Stimulated activated CD4-positive, alpha-beta T cell treated with anti-CD3 and anti-CD28 coated beads, Interleukin-15, amount 100 ng/mL, for 24 hours (primary cell): ENCODE measurements at places on chromosomes 12 and 14.

GRCh38 chr14:92694807-92695206 is 53.6 kb downstream of the LGMN start:
- no peak for DNase-seq

- no peak for DNase-seq
These were observed 7.7 kb downstream of the ANKRD9 start for GRCh38 chr14:102501751-102502315.

DNA sequence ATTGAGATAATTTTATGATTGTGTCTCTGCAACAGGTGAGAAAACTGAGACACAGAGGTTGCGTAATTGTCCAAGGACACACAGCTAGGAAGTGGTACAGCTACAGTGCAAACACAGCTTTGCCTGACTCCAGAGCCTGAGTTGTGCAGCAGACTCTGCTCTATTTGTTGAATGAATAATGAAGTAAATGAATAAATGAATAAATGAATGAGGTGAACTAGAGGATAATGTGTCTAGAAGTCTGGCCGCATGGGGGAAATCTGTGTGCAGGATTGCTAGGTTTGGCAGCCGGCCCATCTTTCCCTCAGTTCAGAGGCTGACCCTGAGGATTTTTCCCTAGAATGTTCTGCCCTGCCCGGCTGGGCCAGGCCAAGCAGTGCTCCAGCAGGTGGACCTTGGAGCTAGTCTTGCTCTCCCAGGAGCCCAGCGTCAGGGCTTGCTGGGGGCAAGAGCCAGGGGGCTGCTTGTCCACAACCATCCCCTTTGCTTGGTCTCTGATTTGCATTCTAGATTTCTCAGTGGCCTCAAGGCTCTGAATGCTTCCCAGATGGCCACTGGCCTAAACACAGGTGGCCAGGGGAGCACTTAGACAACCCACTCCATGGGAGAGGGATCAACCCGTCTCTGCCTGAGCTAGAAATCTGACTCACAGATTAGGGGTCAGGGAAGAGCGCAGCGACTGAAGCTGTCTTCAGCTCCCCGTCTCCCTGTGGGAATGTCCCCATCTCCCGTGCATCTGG is 225.2 kb downstream of the C12orf75 start:
- no peak for DNase-seq

- no peak for DNase-seq
These were observed 102.0 kb upstream of the MYL2 start for GRCh38 chr12:111022386-111022785.

DNA sequence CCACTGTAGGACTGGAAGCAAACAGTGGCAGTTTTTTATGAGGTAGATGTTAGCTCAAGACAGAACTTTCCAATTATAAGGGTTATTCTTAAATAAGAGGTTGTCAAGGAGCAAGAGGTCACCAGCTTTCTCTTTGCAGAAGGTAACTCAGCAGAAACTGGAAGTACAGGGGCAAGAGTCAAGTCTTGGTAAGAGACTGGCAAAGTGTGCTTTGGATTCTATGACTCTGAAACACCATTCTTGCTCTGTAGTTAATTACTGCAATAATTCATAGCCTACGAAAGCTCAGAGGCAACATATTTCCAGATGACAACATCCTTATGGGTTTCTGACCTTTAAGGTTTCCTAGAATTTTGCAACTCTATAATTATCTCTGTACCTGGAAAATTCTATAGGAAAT is 51.3 kb downstream of the RMST start:
- DNase-seq, result no peak

- no peak for DNase-seq
These were observed 72.3 kb downstream of the SRGAP1 start for GRCh38 chr12:63916561-63917476.

DNA sequence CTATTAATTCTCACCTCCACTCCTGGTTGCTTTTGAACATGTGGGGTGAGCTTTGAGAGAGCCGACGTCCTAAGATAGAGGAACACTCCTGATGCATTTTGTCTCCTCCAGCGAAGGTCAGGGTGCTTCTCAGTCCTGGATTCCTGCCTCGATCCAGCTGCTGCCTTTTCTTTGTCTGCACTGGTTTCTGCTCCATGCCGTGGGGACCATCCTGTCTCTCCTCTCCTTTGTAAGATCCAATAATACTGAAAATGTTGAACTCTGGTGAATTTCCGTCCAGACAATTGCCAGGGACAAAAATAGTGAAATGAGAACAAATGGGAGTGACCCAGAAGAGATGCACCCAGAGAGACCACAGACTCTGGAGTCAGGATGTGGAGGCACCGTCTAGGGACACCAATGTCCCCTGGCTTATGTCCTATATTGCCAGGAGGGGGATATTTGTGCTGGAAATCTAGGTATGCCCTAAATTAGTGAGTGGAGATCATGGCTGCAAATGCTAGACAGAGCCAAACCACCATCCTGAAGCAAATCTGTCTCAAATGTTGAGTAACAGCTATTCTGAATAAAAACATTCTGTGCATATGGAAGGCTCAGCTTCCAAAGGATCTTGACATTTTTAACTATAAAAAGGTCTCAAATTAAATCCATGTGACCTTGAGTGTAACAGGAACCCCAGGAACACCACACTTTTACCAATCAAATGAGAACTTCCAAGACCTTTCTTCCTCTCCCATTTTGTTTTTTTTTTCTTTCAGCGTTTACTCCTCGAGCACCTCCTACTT is 170.9 kb downstream of the PPM1H start:
- DNase-seq, result no peak

- DNase-seq, result no peak
These were observed 229.2 kb upstream of the PLEKHG7 start for GRCh38 chr12:92473564-92473963.

- DNase-seq, result no peak
These were observed at the start of gene SLC38A4 for GRCh38 chr12:46825591-46826414. Gene SLC38A4, minus strand, starts transcription at chr12:46825997. Its CDS starts 32,926 bp downstream, at chr12:46793071.

DNA sequence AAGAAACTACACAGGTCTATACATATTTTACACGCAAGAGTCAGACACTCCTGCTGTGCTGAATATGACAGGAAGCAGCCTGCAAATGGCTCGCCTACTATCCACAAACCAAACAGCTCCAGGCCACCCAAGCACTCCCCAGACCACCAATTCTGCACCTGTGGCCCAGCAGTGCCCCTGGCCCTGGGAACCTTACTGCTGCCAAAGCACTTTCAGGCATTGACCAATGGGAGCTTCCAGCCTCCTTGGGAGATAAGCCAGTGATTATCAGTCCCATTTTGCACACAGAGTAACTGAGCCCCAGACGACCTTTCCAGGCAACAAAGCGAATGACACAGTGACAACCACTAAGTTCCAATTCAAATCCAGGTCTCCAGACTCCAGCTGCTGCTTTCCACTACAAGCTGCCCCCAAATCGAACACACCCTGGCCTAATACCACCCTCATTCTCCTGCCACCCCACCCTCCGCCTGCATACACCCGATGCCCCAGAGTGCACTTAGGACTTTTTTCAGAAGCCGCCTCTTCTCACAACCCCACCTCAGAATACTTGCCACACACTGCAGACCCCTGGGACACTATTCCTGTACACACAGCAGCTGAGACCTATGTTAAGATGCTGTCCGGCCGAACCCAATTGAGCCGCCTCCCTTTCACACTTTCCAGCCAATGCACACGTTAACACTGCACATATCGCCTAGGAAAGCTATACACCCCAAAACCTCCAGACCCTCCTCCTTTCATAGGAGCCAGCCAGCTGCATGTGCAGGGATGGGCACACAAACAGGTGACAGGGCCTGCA is 126.1 kb upstream of the PRMT8 start:
- DNase-seq, result no peak

DNA sequence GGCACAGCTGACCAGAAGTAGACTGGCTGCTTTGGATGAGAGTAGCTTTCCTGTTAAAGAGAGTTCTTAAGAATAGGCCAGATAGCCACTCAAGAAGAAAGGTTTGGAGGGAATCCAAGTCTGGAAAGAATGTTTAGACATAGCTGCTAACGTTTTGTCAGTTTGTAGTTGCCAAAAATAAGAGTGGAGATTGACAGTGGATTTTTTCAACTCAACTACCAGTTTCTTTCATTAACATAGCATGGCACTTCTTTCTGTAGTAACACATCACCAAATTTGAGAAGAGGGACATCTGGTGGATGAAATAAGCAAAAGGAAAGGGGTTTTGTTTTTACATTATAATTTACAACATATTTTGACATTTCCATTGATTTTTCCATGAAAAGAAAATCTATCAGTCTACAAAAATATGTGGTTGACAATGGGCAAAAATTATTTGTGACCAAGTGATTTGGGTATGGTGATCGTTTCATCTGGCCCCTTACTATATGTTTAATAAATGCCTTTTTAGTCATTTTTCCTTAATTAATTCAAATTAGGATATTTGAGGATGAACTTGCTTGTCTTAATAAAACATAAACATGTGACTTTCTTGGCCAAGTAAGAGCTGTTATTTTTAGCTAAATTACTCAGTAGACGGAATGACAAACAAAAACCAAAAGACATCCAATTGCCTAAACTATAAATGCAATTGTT is 71.1 kb downstream of the PTPRR start:
- DNase-seq, result no peak

GRCh38 chr12:110768960-110769359 is 26.3 kb upstream of the PPP1CC start:
- no peak for DNase-seq

DNA sequence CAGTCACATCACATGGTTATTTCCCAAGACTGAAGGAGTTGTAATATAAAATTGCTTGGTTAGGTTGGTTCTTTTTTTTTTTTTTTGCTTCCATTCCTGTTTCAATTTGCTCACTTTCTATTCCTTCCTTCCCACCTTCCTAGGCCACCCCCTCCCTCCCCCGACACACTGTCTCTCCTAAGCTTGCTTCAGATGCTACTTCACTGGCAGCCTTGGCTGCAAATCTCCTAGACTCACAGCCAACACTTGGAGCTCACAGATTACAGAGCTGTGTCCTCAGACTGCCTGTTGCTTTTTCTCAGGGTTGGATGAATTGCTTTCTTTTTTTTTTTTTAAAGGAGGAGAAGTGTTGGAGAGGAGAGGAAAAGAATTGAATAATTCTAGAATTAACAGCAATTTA is 77.3 kb upstream of the GRIN2B start:
- DNase-seq, result no peak

- no peak for DNase-seq
These were observed 18.9 kb upstream of the CERS5 start for GRCh38 chr12:50185970-50186663.
